ENCODE measurements at places on chromosomes 13 and 19.

DNA sequence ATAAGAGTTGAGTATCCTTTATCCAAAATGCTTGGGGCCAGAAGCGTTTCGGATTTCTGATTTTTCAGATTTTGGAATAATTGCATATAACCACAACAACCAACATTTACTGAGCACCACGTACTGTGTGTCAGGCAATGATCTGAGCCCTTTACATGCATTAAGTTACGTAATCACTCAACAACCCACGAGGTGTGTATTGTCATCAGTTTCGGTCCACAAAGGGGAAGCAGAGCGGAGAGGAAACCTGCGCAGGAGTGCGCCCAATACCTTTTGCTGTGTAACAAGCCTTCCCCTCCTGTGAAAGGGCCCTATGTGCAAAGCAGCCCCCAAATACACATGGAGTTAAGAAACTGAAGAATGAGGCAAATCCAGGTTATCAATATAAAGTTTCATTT, 20.7 kb upstream of the NLRP12 start:
- no peak for DNase-seq

GRCh38 chr13:28022848-28023518, 34.5 kb upstream of the URAD start:
- no peak for DNase-seq

- DNase-seq: no peak
These were observed 1153.7 kb downstream of the PCDH9 start for GRCh38 chr13:66076417-66076816.

DNA sequence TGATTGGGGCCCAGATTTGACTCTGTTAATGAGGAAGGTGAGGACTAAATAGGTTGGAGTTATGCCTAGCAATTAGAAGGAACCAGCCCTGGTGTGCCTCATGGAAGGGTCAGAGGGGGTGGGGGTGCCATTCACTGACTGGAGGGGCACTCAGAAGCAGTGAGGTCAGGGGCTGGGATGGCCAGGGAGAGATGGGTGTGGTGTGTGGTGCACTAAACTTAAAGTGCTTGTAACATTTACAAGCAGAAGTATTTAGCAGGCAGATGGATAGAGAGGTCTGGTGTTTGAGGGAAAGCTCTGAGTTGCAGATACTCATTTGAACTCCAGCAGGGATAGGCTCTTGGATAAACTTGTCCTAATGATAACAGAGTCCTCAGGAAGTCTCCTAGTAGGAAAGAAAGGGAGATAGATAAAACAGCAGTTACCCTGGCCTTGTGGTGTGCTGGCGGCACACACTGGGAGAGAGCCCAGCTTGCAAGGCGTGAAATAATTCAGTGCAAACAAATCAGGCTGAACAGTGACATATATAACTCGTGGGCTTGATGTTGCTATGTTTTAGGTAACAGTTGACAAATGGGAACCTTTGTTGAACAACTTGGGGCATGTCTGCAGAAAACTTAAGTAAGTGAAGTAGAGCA, 20.0 kb upstream of the UPF3A start:
- DNase-seq: no peak

DNA sequence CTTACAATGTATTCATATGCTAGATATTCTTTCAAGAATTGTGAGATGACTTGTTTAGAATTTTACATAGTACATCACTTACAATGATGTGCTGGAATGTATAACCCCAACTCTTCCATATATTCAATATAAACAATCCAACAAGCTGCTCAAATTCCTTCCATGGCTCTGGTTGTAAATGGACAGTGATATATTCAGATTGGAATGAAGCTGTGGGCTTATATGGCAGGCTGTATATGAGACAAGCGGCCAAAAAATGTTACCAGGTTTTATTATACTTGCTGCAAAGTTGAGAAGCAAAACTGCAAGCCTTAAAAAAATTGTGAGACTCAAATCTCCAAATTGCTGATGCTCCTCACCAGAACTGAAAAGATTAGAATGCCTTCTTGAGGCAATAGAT, 83.6 kb upstream of the KLF12 start:
- no peak for DNase-seq

GRCh38 chr13:52010890-52011631, at the start of gene ATP7B:
TSS of gene ATP7B (minus strand) at chr13:52011450. CDS start at chr13:52011337, 113 bp downstream.
- peak; percentile 68 for DNase-seq

- DNase-seq: no peak
These were observed 8.2 kb downstream of the ZSCAN18 start for GRCh38 chr19:58089846-58090245.

All from D341Med (cell line).